A549 treated with GW870086 at 1 μM for 4 hours (cell line): ENCODE measurements at places on chromosomes 3 and 15. TPM values are rescaled to one million over a fixed set of nuclear protein-coding genes. Genes with fewer than 3 reads are reported as not detected.

HES1 gene
- total RNA-seq, result 10.7 to 13.9 TPM (median 12.7 TPM) in 5 replicates

FES gene
- 0.51 to 1.3 TPM (median 0.99 TPM) in 5 replicates for total RNA-seq

VGLL3 gene
- total RNA-seq, result 3.2 to 8.1 TPM (median 6.2 TPM) in 5 replicates

AMIGO3 gene
- total RNA-seq, result 0.52 to 1.8 TPM (median 0.64 TPM) in 5 replicates

TRPM1 gene
- total RNA-seq, result not detected in 5 replicates

PRKCD gene
- 28.0 to 35.2 TPM (median 31.3 TPM) in 5 replicates for total RNA-seq

CLDN1 gene
- 18.5 to 23.3 TPM (median 21.3 TPM) in 5 replicates for total RNA-seq

PDCD10 gene
- total RNA-seq, result 49.0 to 60.0 TPM (median 57.1 TPM) in 5 replicates

FOXB1 gene
- not detected in 5 replicates for total RNA-seq

CYP11A1 gene
- total RNA-seq, result not detected in 5 replicates

TM4SF18 gene
- total RNA-seq, result 31.8 to 38.1 TPM (median 35.7 TPM) in 5 replicates

MORC1 gene
- not detected in 5 replicates for total RNA-seq

EEF1AKMT4 gene
- total RNA-seq, result 8.7 to 13.2 TPM (median 12.4 TPM) in 5 replicates

BSN gene
- 0.05 to 0.22 TPM (median 0.15 TPM) in 5 replicates for total RNA-seq

SMCO1 gene
- not detected in 5 replicates for total RNA-seq

ECE2 gene
- total RNA-seq, result not detected in 5 replicates

RLBP1 gene
- total RNA-seq, result not detected in 5 replicates

RETNLB gene
- not detected in 5 replicates for total RNA-seq

IRAK2 gene
- 21.8 to 25.8 TPM (median 23.2 TPM) in 5 replicates for total RNA-seq
